A549 treated with CORT108297 at 1 μM for 4 hours (cell line): ENCODE measurements at places on chromosomes 7 and 10. TPM values are rescaled to one million over a fixed set of nuclear protein-coding genes. Genes with fewer than 3 reads are reported as not detected.

ENO4 gene
- total RNA-seq: 0.09 to 0.68 TPM (median 0.21 TPM) in 5 replicates

LAMB4 gene
- 0.09 to 0.29 TPM (median 0.14 TPM) in 5 replicates for total RNA-seq

TEX36 gene
- not detected in 5 replicates for total RNA-seq

BMS1 gene
- total RNA-seq: 21.6 to 29.0 TPM (median 22.0 TPM) in 5 replicates

NKX6-2 gene
- 0.17 to 0.33 TPM (median 0.29 TPM) in 5 replicates for total RNA-seq

SLC16A9 gene
- 0.06 to 0.09 TPM (median 0.07 TPM) in 5 replicates for total RNA-seq

PNLIPRP3 gene
- total RNA-seq: 0.03 TPM in 1 of 5 replicates, not detected in the others

MKI67 gene
- 54.3 to 83.1 TPM (median 63.0 TPM) in 5 replicates for total RNA-seq

CYP3A7 gene
- total RNA-seq: 0.06 TPM in 1 of 5 replicates, not detected in the others

DNAJB12 gene
- 31.2 to 34.4 TPM (median 32.2 TPM) in 5 replicates for total RNA-seq

CFAP46 gene
- 1.0 to 1.9 TPM (median 1.5 TPM) in 5 replicates for total RNA-seq

DKK1 gene
- 386 to 493 TPM (median 406 TPM) in 5 replicates for total RNA-seq

CFTR gene
- 0.02 to 0.09 TPM (median 0.06 TPM) in 3 of 5 replicates, not detected in the others for total RNA-seq

ASB15 gene
- not detected in 5 replicates for total RNA-seq

CCZ1B gene
- 20.6 to 35.4 TPM (median 23.8 TPM) in 5 replicates for total RNA-seq

ZSWIM8 gene
- 35.3 to 45.2 TPM (median 42.9 TPM) in 5 replicates for total RNA-seq

LRRC18 gene
- not detected in 5 replicates for total RNA-seq

SFTPA1 gene
- not detected in 5 replicates for total RNA-seq

ITPRID1 gene
- not detected in 5 replicates for total RNA-seq

SPAM1 gene
- not detected in 5 replicates for total RNA-seq

ANLN gene
- total RNA-seq: 50.3 to 85.4 TPM (median 66.5 TPM) in 5 replicates

AMZ1 gene
- 0.02 to 0.06 TPM in 2 of 5 replicates, not detected in the others for total RNA-seq

GALNT11 gene
- 19.2 to 24.3 TPM (median 23.5 TPM) in 5 replicates for total RNA-seq

CCDC172 gene
- not detected in 5 replicates for total RNA-seq

ZNF804B gene
- not detected in 5 replicates for total RNA-seq

ANKRD22 gene
- 0.27 to 0.54 TPM (median 0.34 TPM) in 5 replicates for total RNA-seq

FLNC gene
- 3.9 to 6.9 TPM (median 4.9 TPM) in 5 replicates for total RNA-seq

UTF1 gene
- total RNA-seq: 0.07 to 0.10 TPM in 2 of 5 replicates, not detected in the others

YWHAG gene
- total RNA-seq: 213 to 242 TPM (median 226 TPM) in 5 replicates

BLOC1S2 gene
- total RNA-seq: 95.2 to 120 TPM (median 98.5 TPM) in 5 replicates

OR6V1 gene
- not detected in 5 replicates for total RNA-seq

CCT6A gene
- total RNA-seq: 260 to 305 TPM (median 271 TPM) in 5 replicates

FBXO24 gene
- total RNA-seq: 0.15 to 0.23 TPM (median 0.21 TPM) in 5 replicates

AKR1C3 gene
- total RNA-seq: 1,149 to 1,243 TPM (median 1,192 TPM) in 5 replicates

SAMD9L gene
- 0.49 to 1.0 TPM (median 0.81 TPM) in 5 replicates for total RNA-seq

ACSL5 gene
- total RNA-seq: 0.08 to 0.23 TPM (median 0.12 TPM) in 5 replicates

CACNA2D1 gene
- total RNA-seq: 5.7 to 8.8 TPM (median 7.9 TPM) in 5 replicates

TMEM229A gene
- total RNA-seq: not detected in 5 replicates

TWIST1 gene
- total RNA-seq: 2.4 to 4.3 TPM (median 3.8 TPM) in 5 replicates
